Uterus (tissue), 4 donors: ENCODE measurements at places on chromosomes 13 and 19. TPM values are rescaled to one million over a fixed set of nuclear protein-coding genes. Genes with fewer than 3 reads are reported as not detected.
A peak's percentile ranks its signal among the peaks of the same experiment; 100 is the strongest.

The CYP2B6 gene
- not detected for total RNA-seq

The CGB8 gene
- not detected for total RNA-seq

The KLF1 gene
- 0.77 TPM for total RNA-seq

The CASP14 gene
- total RNA-seq: not detected

The SERPINE3 gene
- total RNA-seq: not detected

The ZNF135 gene
- total RNA-seq: 6.2 TPM

The BLOC1S3 gene
- 4.6 TPM for total RNA-seq

- no peak overlapping the region for H3K4me3 ChIP-seq
- no peak for DNase-seq
- no peaks in the 10 kb centered on the region for H3K4me1 ChIP-seq
Observed at GRCh38 chr19:16668176-16668575, 7.2 kb downstream of the TMEM38A start.

DNA sequence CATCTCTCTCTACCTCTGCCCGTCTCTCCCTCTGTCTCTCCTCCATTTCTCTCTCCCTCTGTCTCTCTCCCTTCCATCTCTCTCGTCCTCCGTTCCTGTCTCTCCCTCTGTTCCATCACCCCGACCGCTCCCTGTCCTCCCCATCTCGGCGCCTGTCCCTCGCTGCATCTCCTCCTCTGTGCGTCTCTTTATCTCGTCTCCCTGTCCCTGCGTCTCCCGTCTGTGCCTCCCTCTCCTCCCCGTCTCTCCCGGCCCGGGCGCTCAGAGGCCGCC is 4.6 kb downstream of the GRIN2D start:
- H3K4me3 ChIP-seq: no peak overlapping the region
- peaks cover 25% of the 10 kb centered on the region for H3K27me3 ChIP-seq
- no peak overlapping the region for H3K27ac ChIP-seq
- H3K36me3 ChIP-seq: no peaks in the 10 kb centered on the region

DNA sequence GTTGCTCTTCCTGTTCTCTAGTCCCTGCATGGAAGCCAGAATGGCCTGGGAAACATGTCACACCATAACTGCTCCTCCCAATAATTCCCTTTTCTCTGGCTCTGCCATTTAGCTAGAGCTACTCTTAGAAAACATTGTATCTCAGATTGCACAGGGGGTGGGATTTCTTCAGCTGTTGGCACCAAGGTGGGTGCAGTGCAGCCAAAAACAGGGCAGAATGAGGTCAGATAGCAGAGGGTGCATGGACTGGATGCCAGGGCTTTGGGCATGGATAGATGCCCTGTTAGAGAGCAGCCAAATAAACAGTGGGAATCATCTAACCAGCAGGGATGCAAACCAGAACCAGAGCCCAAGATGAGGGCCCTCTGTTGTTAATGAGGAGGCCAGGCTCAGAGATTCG is 4.9 kb upstream of the AMER2 start:
- H3K36me3 ChIP-seq: no peaks in the 10 kb centered on the region
- no peak overlapping the region for H3K4me3 ChIP-seq
- DNase-seq: no peak
- H3K27me3 ChIP-seq: no peaks in the 10 kb centered on the region

- DNase-seq: no peak
- no peaks in the 10 kb centered on the region for H3K4me1 ChIP-seq
- no peak overlapping the region for H3K27ac ChIP-seq
- no peaks in the 10 kb centered on the region for H3K36me3 ChIP-seq
Observed at GRCh38 chr13:48159401-48159800, 64.5 kb upstream of the MED4 start.

DNA sequence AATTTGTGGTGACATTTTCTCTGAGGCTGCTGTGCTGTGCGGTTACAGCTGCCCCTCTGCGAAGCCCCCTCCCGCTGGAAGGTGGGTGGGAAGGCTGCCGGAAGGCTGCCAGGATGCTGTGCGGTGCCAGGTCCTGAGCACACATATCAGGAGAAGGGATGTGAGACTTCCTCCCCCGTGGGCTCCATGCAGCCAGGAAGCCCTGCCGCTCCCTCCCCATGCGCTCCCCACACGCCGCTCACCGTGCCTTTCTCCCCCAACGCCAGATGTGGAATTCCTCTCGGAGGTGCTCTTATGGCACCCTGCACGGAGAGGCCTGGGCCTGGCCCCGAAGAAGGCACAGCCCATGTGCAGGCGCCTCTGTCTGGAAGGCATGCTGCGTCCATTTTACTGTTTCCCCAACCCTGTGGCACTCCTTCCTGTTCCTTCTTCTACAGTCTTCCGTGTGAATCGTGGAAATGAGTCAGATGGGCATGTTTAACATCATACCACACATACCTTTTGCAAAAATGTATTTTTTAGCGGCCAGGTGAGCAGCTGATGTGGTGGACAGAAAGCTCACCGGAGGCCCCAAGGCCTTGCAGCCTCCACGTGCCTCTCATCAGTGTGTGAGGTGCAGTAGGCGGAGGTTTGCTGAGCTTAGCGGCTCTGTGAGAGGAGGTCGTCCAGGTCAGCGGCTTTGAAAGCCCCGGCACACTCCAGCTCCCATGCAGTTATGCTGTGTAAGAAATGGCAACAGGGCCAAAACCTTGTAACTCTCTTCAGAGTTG is 88.0 kb downstream of the ATP11A start:
- H3K4me1 ChIP-seq: peaks cover 5% of the 10 kb centered on the region
- H3K4me3 ChIP-seq: no peak overlapping the region
- no peaks in the 10 kb centered on the region for H3K27me3 ChIP-seq
- no peaks in the 10 kb centered on the region for H3K36me3 ChIP-seq

GRCh38 chr19:41801031-41801430 is 4.6 kb downstream of the CEACAM3 start:
- no peaks in the 10 kb centered on the region for H3K27me3 ChIP-seq
- no peaks in the 10 kb centered on the region for H3K36me3 ChIP-seq
- no peak overlapping the region for H3K4me3 ChIP-seq
- DNase-seq: no peak
- no peak overlapping the region for H3K27ac ChIP-seq
- no peaks in the 10 kb centered on the region for H3K4me1 ChIP-seq

DNA sequence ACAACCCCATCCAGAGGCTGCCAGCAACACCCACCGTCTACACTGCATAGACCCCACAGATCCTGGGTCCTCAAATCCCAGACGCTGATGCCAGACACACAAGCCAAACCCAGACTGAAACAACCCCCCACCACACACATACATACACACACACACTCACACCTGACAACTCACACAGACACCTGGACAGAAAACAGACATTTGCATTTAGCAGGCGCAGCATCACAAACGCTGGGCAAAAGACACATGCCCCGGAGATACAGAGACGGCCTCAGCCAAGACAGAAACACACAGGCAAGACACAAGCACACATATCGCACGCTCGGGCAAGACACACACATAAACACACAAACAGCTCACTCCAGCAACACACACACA is 1.3 kb downstream of the BBC3 start:
- no peaks in the 10 kb centered on the region for H3K27me3 ChIP-seq
- peak overlapping the region; percentile 55 for H3K4me3 ChIP-seq
- peaks cover 5% of the 10 kb centered on the region for H3K4me1 ChIP-seq
- DNase-seq: no peak
- H3K27ac ChIP-seq: peak overlapping the region; percentile 99
- no peaks in the 10 kb centered on the region for H3K36me3 ChIP-seq

DNA sequence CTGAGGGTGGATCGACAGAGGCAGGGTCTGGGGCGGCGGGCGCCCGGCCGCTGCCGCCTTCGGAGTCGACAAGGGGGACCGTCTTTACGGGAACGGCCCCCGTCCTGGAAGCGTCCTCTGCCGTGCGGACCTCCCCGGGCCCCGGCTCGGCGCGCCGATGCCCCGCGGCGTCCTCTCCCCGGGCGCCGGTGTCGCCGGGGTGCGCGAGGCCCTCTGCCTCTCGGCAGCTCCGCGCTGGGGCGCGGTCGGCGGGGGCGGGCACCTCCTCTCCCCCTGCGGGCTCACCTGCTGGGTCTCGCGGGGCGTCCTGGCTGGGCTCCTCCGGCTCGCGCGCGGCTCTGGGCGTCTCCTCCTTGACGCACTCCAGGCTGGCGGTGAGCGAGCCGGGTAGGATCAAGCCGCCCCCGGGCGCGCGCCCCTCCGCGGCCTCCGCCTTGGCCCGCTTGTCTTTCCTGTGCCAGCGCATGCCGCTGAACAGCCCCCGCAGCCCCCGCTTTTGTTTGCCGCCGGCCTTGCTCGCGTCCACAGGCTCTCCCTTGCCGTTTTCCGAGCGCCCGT is 1.5 kb downstream of the AMER2 start:
- no peak for DNase-seq
- H3K36me3 ChIP-seq: no peaks in the 10 kb centered on the region
- peaks cover 23% of the 10 kb centered on the region for H3K27me3 ChIP-seq

DNA sequence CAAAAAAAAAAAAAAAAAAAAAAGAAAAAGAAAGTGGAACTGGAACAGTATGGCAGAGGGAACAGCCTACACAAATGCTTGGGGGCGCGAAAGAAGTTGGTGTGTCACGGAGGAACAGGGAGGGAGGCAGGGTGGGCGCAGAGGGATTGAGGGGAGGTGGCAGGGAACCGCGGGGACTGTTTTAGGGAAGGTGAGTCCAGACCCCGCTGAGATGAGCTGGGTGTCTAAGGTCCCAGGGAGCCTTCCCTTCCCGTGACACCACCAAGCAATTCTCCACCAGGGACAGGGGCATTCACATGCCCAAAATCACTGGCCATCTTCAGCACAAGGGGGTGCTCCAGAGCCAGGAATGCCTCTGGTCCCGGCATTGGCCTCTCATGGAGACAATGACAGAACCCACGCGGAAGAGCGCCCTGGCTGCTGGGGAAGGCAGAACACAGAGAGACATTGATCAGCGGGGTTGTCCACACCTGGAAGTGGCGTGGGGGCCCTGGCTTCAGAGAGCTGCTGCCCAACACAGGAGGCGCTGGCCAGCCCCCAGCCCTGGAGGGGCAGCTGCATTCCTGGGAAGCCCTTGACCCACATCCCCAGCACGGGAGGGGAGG is 6.9 kb downstream of the PEAK3 start:
- no peaks in the 10 kb centered on the region for H3K27me3 ChIP-seq
- no peaks in the 10 kb centered on the region for H3K36me3 ChIP-seq
- peak overlapping the region; percentile 3 for H3K27ac ChIP-seq
- peaks cover 3% of the 10 kb centered on the region for H3K4me1 ChIP-seq
- H3K4me3 ChIP-seq: no peak overlapping the region
- DNase-seq: no peak

DNA sequence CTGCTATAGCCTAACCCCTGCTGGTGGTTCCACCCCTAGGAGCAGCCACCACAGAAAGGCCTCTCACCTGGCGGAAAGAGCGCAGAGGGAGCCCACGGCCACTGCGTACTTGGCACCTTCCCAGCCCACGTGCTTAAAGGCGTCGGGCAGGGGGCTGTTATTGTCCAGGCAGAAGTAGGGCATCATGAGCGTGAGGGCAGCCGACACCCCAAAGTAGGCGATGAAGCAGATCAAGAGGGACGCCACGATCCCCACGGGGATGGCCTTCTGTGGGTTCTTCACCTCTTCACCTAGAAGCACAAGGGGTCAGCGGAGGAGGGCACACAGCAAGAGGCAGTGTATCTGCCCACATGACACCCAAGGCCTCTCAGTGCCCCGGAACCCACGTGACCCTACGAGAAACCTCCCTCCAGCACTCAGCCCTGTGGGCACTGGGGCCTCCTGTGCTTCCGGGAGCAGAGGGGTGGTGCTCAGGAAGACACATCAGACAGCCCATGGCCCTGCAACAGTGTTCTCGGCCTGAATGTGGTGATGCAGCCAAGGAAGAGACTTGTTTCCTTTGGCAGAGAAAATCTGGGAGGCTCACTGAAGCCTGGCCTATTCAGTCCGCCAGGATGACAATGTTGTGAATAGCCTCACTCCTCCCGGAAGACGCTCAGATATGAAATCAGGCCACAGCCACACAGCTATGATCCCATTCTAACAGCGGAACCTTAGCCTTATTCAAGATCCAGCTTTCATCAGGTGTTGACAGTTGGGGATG is 72.1 kb downstream of the SLC7A1 start:
- H3K36me3 ChIP-seq: no peaks in the 10 kb centered on the region
- no peaks in the 10 kb centered on the region for H3K27me3 ChIP-seq
- no peaks in the 10 kb centered on the region for H3K4me1 ChIP-seq

GRCh38 chr19:19385896-19386869 is 19.3 kb upstream of the GATAD2A start:
- no peaks in the 10 kb centered on the region for H3K36me3 ChIP-seq
- peak overlapping the region; percentile 83 for H3K27ac ChIP-seq
- H3K27me3 ChIP-seq: no peaks in the 10 kb centered on the region
- peak overlapping the region; percentile 76 for H3K4me3 ChIP-seq

- H3K27ac ChIP-seq: peak overlapping the region; percentile 88
- DNase-seq: no peak
- H3K36me3 ChIP-seq: no peaks in the 10 kb centered on the region
Observed at GRCh38 chr13:20567881-20568528, 1.0 kb downstream of the IFT88 start.

DNA sequence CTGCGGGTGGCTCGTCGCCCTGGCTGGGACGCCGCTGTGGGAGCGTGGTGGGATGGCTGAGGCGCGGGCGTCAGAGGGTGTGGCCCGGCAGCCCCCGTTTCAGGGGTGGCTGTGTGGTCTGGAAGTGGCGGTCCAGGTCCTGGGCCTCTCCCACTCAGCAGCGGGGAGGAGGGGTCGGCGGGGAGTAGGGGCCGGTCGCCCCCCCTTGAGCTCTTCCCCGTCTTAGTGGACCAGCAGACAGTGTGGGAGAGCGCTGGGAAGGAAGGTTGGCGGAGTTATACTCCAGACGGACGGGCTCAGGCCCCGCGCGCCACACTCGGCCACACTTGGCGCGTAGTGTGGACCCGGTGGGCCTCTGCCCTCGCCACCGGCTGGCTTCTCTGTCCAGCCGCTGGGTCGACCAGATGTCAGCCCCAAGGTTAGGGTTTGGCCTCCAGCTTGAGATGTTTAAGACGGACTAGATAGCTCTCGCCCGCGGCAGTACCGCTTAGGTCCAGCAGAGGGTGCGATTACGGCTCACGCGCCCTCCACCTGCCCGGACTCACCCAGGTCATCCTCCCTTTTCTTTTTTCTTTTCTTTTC is 21.7 kb upstream of the ZNF429 start:
- no peak overlapping the region for H3K4me3 ChIP-seq
- H3K27me3 ChIP-seq: no peaks in the 10 kb centered on the region
- DNase-seq: peak; percentile 51
- no peaks in the 10 kb centered on the region for H3K4me1 ChIP-seq
- H3K36me3 ChIP-seq: no peaks in the 10 kb centered on the region

DNA sequence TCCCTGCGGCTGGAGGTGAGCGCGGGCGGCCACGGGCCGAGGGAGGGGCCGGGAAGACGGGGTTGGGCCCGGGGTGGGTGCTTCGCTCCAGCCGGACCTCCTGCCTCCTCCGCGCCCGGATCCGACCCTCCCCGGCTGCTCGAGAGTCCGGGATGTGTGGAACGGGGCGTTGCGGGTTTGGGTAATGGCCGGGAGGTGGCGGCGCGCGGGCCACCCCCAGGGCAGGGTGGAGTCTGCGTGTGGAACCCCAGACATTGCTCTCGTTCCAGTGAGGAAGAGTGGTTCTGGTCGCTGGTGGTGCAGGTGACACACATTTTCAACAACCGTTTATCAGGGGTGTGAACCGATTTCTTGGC is 38.8 kb downstream of the ARHGEF7 start:
- H3K27ac ChIP-seq: peak overlapping the region; percentile 94
- H3K4me3 ChIP-seq: peak overlapping the region; percentile 88
- H3K4me1 ChIP-seq: peaks cover 9% of the 10 kb centered on the region
- H3K36me3 ChIP-seq: no peaks in the 10 kb centered on the region

- H3K27me3 ChIP-seq: no peaks in the 10 kb centered on the region
- H3K36me3 ChIP-seq: no peaks in the 10 kb centered on the region
- H3K27ac ChIP-seq: no peak overlapping the region
- no peaks in the 10 kb centered on the region for H3K4me1 ChIP-seq
- H3K4me3 ChIP-seq: no peak overlapping the region
Observed at GRCh38 chr19:45113628-45114027, 20.6 kb downstream of the PPP1R37 start.
